Hair follicular keratinocyte (primary cell): ENCODE measurements at places on chromosomes 2 and 18. TPM values are rescaled to one million over a fixed set of nuclear protein-coding genes. Genes with fewer than 3 reads are reported as not detected.

ZNF804A gene
- 0.11 TPM in 1 of 2 replicates, not detected in the other for total RNA-seq

IL1RL2 gene
- total RNA-seq: 2.1 and 2.8 TPM in 2 replicates

WDR12 gene
- 34.1 and 45.7 TPM in 2 replicates for total RNA-seq

C2orf72 gene
- not detected in 2 replicates for total RNA-seq

MPHOSPH10 gene
- 12.6 and 18.8 TPM in 2 replicates for total RNA-seq

KLHL41 gene
- total RNA-seq: 0.04 TPM in 1 of 2 replicates, not detected in the other

MEP1B gene
- total RNA-seq: not detected in 2 replicates

DSEL gene
- 1.6 and 2.2 TPM in 2 replicates for total RNA-seq
